IPS DF 6.9 (cell line): ENCODE measurements at places on chromosomes 7 and 10.

- DNase-seq: no peak
Observed at GRCh38 chr7:29142021-29142727, 4.2 kb downstream of the CPVL start.

GRCh38 chr7:4017081-4017480 lies 665.0 kb upstream of the FOXK1 start:
- DNase-seq: no peak

DNA sequence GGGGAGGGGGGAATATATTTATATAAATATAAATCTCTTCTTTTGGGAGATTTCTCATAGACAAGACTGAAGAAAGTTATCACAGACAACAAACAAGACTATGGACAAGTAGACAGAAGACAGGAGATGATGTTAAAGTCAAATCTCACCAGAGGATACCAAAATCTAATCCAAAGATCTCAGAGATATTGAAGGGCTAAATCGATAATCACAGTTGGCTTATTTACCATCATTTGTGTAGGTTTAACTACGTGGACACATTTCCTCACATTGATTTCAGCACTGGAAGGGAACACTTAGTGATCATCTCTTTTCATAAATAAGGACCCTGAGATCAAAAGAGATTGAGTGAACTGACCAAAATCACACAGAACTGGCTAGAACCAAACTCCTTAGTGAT lies 2.7 kb upstream of the INPP5F start:
- DNase-seq: no peak

GRCh38 chr7:43735802-43736603 lies 6.7 kb upstream of the COA1 start:
- no peak for DNase-seq

- DNase-seq: no peak
Observed at GRCh38 chr10:4801405-4801804, 24.6 kb upstream of the AKR1E2 start.

- DNase-seq: no peak
Observed at GRCh38 chr7:27899601-27900000, 159.6 kb downstream of the TAX1BP1 start.

- DNase-seq: no peak
Observed at GRCh38 chr7:92423710-92424131, 23.6 kb upstream of the GATAD1 start.

- DNase-seq: no peak
Observed at GRCh38 chr7:50552139-50552538, 13.1 kb downstream of the DDC start.

DNA sequence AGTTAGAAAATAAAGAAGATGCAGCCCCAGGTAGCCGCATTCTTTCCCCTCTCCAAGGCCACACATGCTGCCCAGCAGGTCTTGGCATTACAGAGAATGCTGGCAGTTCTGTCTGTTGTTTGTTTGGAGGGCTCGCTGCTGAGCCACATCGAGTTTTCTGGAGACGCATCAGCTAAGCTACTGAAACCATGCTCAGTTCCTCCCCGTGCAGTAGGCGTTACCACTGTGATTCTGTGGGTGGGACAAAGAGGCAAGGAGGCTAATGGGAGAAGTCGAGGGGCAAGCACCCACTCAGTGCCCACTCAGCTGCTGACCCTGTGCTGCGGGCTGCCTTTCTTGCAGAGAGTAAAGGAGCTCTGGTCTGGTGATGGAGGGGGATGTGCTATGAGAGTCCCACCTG lies 15.5 kb upstream of the GTPBP4 start:
- no peak for DNase-seq

- DNase-seq: no peak
Observed at GRCh38 chr10:36462194-36462593, 663.2 kb upstream of the ANKRD30A start.

- no peak for DNase-seq
Observed at GRCh38 chr10:5045095-5045494, 41.4 kb upstream of the AKR1C2 start.

GRCh38 chr7:80170445-80170844 lies 35.8 kb downstream of the GNAI1 start:
- no peak for DNase-seq

DNA sequence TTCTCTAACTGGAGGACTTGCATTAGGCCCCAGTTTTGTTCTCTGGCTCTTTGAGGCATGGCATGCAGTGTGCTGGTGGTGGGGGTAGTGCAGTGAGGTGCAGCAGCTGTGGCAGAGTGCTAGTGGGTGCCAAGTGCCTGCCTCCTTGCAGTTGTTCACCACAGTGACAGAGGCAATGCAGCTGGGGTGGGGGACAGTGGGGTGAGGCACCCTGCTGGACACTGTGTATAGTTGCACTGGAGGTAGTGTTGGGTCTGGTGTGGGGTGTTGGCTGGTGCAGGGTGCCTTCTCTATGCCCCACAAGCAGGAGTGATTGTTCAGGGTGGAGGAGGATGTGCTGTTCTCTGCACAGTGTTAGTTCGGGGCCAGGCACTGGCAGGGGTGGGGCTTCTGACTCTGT lies 21.7 kb upstream of the KEL start:
- no peak for DNase-seq

DNA sequence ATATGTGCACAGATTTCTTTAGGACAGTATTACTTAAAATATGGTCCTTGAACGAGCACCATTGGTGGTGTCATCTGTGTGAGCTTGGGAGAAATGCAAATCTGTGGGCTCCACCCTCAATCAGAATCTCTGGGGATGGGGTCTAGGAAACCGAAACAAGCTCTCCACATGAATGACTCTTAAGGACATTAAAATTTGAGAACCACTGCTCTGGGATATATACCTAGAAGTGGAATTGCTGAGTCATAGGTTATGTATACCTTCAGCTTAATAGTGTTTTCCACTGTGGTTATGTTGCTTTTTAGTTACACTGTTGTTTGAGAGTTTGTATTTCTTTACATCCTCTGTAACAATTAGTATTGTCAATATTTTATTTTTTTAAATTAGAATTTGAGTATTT lies 24.0 kb downstream of the ZNRF2 start:
- DNase-seq: no peak
